NCI-H1417 treated with DMSO at 0.1 percent for 48 hours (cell line): ENCODE measurements at places on chromosomes 13 and 19.

- DNase-seq = no peak
Measured at GRCh38 chr13:33547035-33547434, 261.5 kb upstream of the STARD13 start.

GRCh38 chr19:13847407-13848339 lies 29.3 kb upstream of the NANOS3 start:
- DNase-seq = peak; percentile 29

DNA sequence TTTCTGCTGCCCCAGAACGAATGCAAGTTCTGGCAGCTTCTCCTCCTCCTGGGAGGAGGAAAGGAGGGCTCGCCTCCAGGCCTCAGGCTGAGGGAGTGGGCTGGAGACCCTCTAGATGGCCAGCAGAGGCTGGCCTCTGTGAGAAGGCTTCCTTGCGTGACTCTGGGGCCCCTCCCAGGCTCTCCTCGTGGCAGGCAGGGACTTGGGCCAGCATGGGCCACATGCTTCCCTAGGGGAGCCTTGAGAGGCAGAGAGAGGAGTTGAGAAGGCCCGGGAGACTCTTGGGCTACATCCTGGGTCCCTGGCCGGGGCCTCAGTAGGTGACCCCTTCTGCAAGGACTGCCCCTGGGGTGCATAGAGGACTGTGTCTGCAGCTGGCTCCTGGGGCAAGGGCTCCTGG lies 25.9 kb downstream of the LYL1 start:
- DNase-seq = no peak

- no peak for DNase-seq
Measured at GRCh38 chr13:112746044-112746443, 56.2 kb downstream of the ATP11A start.

GRCh38 chr13:46327246-46327645 lies 59.8 kb downstream of the RUBCNL start:
- DNase-seq = no peak

DNA sequence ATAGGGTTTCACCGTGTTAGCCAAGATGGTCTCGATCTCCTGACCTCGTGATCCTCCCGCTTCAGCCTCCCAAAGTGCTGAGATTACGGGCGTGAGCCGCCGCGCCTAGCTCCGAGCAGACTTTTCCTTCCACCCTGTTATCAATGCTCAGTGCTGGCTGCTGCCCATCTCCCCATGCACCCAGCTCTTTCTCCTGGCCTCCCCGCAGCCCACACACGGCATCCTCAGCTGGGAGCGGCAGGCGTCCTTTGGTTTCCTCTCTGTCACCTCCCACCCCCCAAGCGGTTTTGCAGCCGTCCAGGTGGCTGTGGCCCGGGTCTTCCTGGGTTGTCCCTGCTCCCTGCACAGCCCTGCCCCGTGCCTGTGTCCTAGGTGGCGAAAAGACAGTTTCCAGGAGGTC lies 12.1 kb downstream of the PRR22 start:
- DNase-seq = no peak

DNA sequence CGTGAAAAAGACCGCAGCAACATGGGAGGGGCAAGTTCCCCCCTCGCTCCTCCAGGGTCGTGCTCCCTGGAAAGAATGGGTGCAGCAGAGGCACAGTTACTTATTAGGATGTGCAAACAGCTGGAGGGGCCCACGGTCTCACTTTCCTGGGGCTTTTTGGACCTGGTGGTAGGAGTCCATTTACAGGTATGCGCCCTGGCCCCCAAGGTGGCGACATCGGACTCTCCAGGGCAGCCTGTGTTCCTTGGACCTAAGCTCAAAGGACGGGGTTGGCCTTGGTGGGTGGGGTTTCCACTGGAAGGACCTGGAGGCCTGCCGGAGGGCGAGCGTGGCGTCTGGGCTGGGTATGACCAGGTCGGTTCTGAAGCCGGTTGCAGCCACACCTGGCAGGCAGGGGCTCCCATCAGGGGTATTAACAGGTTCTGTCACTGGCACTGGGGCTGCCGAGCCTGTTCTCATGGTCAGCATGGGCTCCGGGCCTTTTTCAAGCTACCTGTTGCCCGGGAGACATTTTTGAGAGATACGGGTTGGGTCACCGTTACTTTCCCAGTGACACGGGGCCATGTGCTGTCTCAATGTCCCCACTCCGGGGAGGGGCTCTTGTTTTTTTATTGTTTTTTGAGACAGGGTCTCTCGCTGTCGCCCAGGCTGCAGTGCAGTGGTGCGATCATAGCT lies 5.9 kb downstream of the ZFR2 start:
- DNase-seq = no peak

- DNase-seq = no peak
Measured at GRCh38 chr13:99320693-99321481, 13.7 kb upstream of the GPR183 start.
